ENCODE measurements at places on chromosomes 5 and 9.

GRCh38 chr5:169971780-169972179 is 8.5 kb downstream of the INSYN2B start:
- DNase-seq: no peak

- DNase-seq: no peak
These were observed 9.3 kb downstream of the PBX3 start for GRCh38 chr9:125756518-125756917.

DNA sequence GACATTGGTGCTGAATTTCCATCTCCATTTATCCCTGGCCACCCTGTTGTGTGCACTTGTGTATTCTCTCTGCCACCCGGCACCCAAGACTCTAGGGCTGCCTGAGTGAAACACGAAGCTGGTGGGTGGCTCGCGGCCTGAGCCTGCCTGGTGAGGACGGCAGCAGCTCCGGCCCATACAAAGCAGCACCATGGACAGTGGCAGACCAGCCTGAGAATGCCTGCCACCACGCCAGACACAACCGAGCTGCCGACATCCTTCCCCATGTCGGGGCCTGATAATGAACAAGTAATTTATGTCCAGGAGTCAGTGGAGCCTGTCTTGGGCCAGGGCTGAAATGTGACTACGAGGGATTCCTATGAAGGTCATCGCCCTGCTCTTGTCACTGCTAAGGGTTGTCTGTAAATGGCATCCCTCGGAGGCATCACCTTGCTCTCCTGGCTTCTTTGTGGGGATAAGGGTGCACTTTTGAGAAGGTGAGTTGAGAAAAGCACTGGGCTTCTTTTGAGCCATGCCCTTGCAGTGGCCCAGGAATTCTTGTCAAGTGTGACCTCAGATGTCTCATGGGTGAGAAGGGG is 175.7 kb downstream of the MELK start:
- no peak for DNase-seq

- no peak for DNase-seq
These were observed 237.8 kb upstream of the GAS1 start for GRCh38 chr9:87184956-87185642.

DNA sequence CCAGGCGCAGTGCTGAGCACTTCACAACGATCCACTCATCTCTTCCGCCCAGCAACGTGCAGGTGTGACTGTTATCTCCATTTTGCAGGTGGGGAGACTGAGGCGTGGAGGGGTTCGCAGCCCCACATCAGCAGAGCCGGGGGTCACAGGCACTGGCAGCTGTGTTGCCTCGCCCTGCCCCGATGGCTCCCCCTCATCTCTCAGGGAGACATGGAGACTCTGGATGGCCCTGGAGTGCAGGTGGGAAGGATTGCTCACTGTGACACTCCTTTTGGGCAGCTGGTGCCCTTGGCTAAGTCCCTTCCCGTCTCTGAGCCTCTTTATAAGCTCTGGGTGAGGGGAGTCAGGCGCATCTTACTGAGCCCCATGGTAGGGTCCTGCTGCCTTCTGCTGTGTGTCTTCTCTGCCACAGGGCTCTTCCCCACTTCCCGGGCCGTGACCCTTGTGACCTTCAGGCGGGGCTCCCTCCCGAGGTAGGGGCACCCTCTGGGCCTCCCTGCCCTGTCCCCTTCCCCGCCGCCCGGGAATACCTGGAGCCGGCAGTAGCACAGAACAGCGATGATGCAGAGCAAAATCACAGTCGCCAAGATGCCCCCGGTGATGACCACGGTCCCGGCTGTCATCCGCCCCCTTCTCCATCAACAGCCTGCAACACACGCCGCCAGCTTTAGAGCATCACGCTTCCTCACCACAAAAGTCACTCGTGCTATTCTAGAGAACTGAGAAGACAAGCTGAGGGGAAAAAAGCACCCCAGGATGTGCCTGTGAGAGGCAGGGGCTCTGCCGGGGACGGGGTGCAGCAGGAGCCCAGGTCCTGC is 29.4 kb downstream of the FAM163B start:
- DNase-seq: no peak

- DNase-seq: no peak
These were observed 34.0 kb upstream of the SPDL1 start for GRCh38 chr5:169549453-169550100.

DNA sequence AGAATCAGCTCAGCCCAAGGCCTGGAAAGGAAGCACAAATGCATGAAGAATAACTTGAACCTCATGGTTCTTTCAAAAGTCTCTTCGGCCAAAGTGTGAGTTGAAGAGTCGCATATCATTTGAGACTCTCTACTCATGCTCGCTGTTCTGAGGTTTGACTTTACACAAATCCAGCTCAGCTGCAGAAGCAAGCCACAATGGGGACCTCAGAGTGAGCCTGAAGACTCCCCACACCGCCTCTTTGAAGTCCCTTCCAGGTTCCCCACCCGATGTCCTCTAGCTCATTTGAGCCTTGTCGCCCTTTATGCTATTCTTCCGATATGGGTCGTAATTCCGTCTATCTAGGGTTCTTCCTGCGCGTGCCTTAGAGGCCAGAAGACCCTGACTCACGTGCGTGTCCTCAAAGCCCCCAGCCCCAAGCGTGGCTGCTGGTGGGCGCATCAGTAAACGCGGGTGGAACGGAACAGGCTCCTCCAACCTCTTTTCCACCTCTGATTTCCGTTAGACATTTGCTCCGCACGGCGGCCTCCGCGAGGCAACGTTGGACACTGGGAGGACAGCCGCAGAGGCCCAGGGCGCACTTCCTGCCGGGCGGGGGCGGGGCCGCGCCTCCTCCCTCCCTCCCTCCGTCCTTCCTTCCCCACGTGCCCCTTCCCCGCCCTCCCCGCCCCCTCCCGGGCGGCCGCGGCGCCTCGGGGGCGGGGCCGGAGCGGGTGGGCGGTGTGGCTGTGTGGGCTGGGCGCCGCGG is at the start of gene SNX30:
Gene SNX30, plus strand, starts transcription at position 745 of the 748 bp plus-strand sequence. CDS start 242 bp downstream, outside the sequence.
- no peak for DNase-seq

DNA sequence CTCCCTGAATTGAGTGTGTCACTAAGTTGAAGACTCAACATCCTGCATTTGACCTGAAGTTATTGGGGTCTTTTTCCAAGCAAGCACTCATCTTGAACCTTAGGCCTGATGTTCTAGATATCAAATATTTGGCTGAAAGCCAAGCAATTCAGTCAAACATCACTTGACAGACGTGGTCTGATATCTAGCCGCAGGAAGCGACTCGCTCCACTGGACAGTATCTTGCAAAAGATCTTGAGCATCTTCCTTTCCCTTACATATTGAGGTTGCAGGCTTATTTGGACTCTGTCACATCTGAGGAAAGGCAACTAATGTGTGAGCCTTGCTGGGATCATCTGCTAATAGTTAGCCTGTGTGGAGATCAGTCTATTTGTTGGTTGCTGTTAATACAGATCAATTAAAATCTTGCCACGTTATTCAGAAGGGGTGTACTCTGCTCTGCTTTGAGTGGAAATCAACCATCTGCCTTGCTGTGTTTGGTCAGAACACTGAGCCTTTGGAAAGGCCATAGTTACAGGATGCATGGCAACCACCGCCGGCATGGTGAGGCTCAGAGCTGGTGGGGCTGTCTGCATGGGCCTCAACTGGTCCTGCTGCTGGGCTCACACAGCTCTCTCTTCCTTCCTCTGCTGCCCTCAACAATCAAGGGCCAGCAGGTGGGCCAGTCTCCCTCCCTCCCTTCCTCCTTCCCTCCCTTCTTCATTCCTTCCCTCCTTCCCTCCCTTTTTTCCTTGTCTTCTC is 166.9 kb upstream of the KLF9 start:
- DNase-seq: no peak

DNA sequence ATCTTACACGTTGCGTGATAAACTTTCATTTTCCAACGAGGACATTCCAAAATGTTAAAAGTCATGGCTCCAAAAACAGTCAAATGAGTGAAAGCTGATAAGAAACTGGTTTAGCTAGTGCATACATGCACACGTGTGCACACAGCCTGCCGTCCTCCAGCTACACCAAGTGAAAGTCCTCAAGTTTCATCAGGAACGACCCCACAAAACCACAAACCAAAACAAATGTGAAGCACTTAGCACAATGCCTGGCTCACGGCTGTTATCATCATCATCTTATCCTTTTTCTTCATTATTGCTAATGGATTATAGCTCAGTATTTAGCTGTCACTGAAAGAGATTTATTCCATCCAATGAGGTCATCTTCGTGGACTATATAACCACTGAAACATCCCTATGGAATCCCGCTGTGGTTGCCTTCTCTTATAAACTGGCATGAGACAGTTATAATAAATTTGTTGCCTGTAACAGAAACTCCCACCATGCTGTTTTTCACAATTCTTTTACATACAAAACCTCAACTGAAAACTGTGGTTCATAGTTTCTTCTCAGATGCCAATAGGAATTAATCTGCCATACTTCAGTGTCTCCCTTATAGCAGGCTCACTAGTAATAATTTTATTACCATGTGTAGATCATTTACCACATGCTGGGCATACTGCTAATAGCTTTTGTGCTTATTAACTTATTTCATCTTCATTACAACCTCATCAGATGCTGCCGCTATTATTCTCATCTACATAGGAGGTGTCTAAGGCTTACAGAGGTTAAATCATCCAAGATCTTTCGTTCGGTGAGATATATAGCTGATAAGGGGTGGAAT is 56.1 kb downstream of the SAXO1 start:
- DNase-seq: no peak

GRCh38 chr5:173458828-173459609 is 130.8 kb upstream of the STC2 start:
- DNase-seq: no peak

DNA sequence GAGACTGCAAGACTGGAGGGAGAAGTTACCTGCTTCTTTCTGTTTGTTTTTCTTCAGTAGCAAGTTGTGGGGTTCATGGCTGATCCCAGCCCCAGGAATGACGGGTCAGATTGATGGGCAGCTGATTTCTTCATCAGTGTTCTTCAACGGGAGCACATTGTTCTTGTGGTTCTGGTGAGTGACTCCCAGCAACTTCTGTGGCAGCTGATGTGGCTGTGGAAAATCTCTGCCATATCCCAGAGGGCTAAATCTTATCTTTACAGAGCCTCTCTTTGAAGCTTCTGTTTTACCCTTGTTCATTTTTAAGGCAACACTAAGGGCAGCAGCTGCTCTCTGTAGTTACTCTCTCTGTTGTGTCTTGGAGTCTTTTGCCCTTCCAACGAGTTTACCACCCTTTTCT is 710.3 kb downstream of the PRELID2 start:
- DNase-seq: no peak

DNA sequence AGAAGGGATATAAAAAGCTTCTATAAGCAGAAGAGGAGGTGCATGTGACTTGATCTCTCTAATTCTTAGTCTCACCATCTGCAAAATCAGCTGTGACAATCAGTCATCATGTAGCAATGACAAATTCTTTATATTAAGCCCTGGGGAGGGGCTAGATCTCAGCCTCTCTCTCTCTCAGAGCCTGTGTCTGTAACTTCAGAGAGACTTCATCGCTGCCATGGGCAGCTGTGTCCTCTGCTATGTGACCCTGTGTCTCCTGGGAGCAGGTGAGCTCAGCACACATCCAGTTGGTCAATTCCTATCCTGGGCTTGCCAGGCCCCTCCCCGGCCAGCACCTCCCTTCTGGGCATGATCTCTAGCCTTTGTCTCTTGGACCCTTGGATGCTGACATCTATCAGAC is 109.6 kb downstream of the ANKRD18B start:
- no peak for DNase-seq

DNA sequence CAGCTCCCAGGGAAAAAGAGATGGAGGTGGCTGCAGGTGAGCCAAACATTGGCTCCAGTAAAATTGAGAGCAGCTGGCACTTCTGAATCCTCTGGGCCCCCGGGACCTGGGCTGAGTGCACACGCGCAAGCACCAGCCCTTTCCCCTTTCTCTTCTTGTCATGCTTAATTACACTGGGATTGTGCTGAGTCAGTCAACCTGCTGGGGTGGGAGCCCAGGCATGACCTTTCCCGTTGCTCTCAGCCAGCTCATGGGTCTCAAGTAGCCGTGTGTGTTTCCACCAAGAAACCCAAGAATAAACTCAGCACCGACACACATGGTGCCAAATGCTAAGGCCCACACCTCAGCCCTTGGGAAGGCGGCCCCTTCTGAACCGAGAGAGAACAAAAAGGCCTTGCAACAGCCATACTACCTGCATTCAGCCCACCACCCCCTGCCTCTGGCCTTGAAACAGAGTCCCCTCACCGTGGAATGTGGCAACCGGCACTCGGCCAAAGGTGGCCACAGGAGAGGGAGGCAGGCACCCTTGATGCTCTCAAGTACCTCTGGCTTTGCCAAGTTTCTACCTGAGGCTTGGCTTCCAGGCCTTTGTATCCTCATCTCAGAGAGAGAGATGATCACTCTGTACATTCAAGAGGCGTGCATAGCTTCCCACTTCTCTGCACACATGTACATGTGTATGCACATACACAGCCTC is 28.1 kb downstream of the SLIT3 start:
- no peak for DNase-seq

DNA sequence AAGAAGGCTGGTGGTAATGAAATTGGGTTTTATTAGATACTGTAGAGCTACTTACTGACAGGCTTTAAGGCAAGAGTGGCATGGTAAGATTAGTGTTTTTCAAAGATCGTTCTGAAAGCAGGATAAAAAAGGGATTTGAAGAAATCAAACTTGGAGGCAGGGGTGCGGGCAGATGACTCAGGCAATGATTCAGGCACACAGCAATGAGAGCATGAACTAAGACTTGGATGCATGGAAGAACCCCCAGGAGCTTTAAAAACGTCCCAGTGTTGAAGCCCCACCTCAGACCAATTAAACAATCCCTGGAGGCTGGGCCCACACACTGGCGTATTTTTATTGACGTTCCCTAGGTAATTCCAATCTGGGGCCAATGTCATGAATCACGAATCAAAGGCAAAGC is 102.5 kb downstream of the SREK1 start:
- DNase-seq: no peak

GRCh38 chr5:90965110-90965685 is 406.6 kb downstream of the ADGRV1 start:
- DNase-seq: no peak

GRCh38 chr5:72822944-72823343 is 6.5 kb downstream of the TNPO1 start:
- DNase-seq: no peak

GRCh38 chr5:133756756-133757155 is 144.4 kb upstream of the FSTL4 start:
- DNase-seq: no peak

- DNase-seq: no peak
These were observed 231.1 kb downstream of the MLLT3 start for GRCh38 chr9:20391208-20391607.

- no peak for DNase-seq
These were observed 161.2 kb downstream of the ZNF462 start for GRCh38 chr9:107024193-107024592.

DNA sequence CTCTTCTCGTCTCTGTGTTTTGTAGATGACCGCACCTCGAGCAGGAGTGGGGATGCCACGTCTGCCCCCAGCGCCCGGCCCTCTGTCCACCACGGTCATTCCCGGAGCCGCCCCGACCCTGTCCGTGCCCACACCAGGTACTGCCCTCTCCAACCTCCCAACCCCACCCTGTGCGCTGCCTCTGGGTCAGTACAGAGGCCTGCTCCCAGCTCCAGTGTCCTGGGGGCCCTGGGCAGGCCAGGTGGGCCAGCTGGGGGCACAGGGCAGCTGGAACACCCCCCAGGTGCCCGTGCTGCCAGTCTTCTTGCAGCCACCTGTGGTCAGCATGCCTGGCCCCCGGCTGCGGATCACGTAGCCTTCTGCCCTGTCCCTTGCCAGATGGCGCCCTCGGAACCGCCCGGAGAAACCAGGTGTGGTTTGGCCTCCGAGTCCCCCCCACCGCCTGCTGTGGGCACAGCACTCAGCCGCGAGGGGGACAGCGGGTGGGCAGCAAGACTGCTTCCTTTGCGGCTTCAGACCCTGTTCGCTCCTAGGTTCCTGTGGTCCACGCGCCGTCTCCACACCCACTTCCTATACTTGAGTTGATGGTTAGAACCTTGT is 133.7 kb downstream of the WNK2 start:
- no peak for DNase-seq

Data from NCI-H1436 treated with DMSO at 0.1 percent for 48 hours (cell line).